ENCODE measurements at places on chromosomes 7 and 10.

DNA sequence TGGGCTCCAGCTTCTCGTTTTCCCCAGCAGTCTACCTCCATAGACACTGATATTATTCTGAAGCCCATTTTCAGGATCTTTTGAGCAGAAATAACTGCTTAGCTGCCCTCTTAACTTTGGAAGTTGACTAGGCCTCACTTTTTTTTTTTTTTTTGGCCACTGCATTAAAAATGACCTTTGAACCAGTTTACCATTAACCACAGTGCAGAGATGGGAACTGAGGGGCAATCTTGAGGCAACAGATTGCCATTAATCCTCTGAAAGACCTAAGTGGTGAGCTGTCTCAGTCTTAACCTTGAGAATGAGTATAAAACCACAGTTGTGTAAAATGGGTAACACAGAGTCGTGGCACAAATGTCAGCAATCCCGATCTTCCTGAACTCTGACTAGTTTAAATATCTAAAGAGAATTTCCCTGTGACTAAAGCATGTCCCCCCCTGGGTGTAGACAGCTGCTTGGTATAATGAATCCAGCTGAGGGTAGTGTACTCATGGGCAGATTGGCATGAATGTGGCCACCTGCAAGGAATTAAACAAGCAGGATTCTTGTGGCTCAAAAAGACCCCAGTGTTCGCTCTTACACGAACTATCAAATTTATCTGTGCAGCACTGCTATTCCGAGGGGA lies 46.1 kb upstream of the FMC1 start:
- DNase-seq = no peak

DNA sequence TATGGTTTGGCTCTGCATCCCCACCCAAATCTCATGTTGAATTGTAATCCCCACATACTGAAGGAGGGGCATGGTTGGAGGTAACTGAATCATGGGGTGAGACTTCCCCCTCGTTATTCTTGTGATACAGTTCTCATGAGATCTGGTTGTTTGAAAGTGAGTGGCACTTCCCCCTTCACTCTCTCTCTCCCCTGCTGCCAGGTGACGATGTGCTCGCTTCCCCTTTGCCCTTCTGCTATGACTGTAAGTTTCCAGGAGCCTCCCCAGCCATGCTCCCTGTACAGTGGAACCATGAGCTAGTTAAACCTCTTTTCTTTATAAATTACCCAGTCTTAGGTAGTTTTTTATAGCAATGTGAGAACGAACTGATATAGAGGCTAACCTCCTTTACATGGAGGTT lies 16.6 kb downstream of the PLPP4 start:
- DNase-seq = no peak

- no peak for DNase-seq
Measured at GRCh38 chr10:22640359-22640758, 74.0 kb downstream of the PIP4K2A start.

GRCh38 chr7:124764847-124765400 lies 668 bp downstream of the GPR37 start:
- DNase-seq = no peak

DNA sequence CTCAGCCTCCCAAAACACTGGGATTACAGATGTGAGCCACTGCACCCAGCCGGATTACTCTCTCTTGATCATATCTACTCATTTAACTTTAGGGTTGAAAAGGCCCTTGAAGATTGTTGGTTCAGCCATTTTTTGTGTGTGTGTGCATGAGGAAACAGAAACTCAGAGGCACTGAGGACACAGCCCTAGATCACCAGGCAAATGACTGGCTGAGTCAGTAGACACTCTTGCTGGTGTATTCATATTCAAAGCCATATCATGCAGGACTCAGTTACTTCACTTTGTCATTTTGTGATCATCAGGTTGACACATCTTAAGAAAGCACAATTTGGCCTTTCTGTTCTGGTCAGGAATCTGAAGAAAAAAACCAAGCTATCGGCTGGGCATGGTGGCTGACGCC lies 253.4 kb downstream of the TRIL start:
- no peak for DNase-seq

GRCh38 chr7:14381936-14382335 lies 392.5 kb upstream of the ETV1 start:
- no peak for DNase-seq

GRCh38 chr10:89702121-89702480 lies 711 bp downstream of the KIF20B start:
- DNase-seq = peak; percentile 2

GRCh38 chr7:129391546-129392171 lies 42.6 kb upstream of the STRIP2 start:
- DNase-seq = no peak

- DNase-seq = no peak
Measured at GRCh38 chr7:20574784-20575720, 40.4 kb upstream of the ABCB5 start.

DNA sequence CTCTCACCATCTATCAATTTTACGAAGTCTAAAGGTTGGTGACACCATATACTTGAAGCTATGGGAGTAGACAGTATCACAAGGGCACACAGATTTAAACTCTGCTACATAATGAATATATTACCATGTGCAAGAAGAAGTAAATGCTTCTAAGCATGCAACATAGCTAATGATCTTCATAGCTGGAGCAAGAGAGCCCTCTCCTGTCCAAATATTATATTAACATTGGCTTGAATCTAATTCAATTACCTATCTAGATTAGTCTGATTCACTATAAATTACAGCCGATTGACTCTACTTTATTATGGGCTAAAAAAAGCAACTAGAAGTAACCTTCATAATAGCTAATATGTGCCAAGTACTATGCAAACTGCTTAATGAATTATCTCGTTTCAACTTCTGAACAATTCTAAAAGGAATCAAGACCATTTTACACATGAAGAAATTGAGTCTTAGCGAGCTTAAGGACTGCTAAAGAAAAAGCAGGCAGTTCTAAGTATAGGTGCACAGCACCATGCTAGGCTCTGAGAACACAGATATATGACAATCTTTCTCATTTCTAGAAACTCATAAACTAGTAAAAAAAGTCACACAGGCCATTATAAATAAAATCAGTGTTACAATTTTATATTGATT lies 21.9 kb downstream of the FRA10AC1 start:
- DNase-seq = no peak

DNA sequence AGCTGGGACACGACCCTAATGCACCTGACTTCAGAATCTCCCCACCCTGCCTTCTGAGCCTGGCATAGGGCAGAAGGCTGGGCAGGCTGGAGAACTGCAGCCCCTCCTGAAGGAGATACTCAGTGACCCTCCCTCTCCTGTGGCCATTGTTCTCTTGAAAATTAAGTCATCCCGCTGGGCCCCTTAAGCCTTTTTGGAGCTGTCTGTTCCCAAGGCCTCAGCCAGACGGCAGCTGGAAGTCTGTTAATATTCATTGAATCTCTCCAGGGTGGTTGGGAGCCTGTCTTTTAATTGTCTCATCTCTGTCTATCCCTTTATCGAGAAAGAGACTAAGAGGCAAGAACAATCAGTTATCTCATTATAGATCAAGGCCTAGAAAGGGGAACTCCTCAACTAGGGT lies 118.1 kb upstream of the PCBD1 start:
- DNase-seq = no peak

Measured in right renal cortex interstitium (tissue), 3 donors.